ENCODE measurements at places on chromosomes 2 and 18.

- no peak for DNase-seq
These were observed 223.5 kb downstream of the HRH4 start for GRCh38 chr18:24683925-24684324.

GRCh38 chr2:74128206-74128605, 19.5 kb downstream of the BOLA3 start:
- DNase-seq, result no peak

DNA sequence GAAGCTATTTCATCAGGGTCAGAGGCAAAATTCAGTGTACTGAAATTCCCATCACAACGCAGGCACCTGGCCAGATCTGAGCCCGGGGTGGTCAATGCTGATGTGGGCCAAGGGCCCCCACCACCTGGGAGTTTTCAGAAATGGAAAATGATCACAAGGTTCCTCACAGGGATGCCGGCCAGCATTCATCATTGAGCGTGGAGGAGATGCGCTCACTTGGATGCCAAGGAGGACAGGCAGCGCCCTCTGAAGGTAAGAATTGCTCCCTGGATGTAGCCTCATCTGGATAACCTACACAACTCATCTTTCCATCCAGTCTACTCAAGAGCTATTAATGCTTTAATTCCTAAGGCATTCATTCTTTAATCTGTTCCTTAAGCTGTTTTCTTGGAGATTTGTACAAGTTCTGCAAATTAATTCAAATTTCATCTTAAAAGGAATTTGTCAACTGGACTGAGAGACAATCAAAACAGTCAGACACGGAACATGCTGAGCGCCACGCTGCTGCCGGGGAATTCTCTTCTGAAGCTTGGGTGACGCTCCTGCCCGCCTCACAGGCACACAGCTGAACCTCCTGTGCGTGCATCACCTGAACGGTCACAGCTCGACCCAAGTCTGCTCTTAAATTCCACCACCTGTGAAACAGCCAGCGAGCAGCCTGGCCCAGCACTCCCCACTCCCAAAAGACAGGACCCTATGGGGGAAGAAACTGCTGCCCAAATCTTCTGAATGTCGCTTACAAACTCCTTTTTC, 206.7 kb downstream of the HDAC4 start:
- no peak for DNase-seq

GRCh38 chr18:825891-826585, 14.0 kb upstream of the YES1 start:
- DNase-seq, result no peak

DNA sequence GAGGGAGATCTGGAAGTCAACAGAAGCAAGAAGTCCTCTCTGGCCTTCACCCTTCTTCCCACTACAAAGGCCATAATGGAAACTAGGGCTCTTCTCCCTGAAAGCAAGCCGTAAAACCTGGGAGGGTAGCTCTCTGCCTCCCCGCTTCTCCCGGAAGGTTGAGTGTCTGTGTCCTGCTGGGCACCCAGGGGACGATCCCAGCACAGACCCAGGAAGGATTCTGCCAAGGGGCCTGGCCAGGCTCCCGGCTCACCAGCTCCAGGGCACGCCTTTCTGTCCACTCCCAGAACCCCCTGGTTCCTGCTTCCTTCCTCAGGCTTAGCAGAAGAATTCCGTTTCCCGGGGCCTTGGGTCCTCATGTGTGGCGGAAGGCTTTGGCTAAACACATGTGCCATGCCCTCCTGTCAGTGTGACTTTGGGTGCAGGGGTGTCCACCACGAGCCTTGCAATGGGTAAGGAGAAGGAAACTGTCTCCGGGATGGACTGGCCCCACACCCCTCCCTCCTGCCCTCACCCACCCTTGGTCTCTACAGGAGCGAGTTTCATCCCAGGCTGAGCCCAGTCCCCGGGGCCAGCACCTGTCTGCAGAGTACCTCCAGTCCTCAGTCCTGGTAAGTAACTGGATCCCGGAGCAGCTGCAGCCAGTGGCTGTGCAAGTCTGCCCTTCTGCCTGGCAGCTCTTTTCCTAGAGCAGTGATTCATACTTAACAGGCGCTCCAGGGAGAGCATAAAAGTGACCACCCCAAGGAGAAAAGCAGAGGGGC, 135.8 kb downstream of the TPO start:
- no peak for DNase-seq

DNA sequence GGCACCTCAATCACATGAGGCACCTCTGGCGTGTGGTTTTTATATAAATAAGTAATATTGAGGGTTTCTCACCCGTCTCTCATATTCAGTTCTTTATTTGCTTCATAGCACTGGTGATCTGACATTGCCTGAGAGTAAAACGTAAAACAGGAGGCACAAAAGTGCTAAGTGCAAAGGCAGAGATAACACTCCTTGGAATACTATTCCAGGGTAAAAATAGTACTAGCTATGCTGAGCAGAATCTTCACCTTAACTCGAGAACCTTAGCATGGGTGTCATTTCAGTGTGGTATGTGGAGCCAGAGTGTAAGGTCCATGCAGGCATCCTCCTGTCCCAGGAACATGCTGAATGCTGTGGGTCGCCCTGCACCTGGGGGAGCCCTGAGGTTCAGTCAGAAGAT, 26.9 kb downstream of the ZCCHC2 start:
- DNase-seq, result no peak

DNA sequence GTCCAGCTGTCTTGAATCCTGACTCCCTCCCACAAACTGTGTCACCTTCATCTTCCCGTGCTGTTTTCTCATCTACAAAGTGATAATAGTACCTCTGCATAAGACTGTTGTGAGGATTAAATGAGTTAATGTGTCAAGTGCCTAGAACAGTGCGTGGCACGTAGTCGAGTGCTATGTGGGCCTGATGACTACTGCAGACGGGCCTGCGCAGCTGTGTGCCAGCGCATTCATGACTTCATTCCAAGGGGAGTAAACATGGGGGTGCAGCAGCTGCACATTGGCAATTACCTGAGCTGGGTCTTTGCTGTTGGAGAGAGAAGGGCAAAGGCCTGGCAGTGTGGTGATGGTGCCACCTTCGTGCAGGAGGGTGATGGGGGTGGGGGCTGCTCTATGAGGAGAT, 5.0 kb downstream of the TEX44 start:
- DNase-seq, result no peak

DNA sequence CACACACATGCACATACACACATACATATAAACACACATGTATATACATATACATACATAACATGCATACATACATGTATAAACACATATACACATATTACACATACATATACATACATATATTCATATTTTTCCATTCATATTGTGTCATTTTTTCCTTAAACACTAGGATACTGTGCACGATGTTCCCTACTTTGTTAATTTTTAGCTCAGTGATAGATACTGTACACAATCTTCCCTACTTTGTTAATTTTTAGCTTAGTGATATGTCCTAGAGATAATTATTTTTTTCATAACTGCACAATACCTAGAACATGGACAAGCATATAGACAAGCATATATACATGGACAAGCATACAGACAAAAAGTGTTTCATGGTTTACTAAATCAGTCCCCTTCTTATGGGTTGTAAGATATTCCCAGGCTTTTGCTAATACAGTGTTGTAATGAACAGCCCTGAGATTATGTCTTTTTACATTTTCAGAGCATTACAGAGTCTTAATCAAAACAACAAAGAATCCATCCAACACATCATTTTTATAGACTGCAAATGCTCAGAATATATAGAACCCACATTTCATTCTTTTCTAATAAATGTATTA, 75.6 kb downstream of the PID1 start:
- no peak for DNase-seq
